Hematopoietic multipotent progenitor cell treated with erythropoietin and hydrocortisone succinate and interleukin-3 and kit ligand, for 6 days (in vitro differentiated cells): ENCODE measurements at places on chromosomes 6 and 20.
A peak's percentile ranks its signal among the peaks of the same experiment; 100 is the strongest.

- DNase-seq: no peak
Observed at GRCh38 chr20:32625996-32626395, 40.9 kb upstream of the NOL4L start.

- DNase-seq: peak; percentile 53
Observed at GRCh38 chr20:258963-259362, 1.4 kb downstream of the DEFB132 start.

- DNase-seq: peak; percentile 63
Observed at GRCh38 chr6:139473231-139473701, 98.8 kb upstream of the CITED2 start.

- DNase-seq: peak; percentile 83
Observed at GRCh38 chr6:109978174-109979032, at the start of gene GPR6. TSS of gene GPR6 (plus strand) at chr6:109978311. CDS start at chr6:109979113, 802 bp downstream.

DNA sequence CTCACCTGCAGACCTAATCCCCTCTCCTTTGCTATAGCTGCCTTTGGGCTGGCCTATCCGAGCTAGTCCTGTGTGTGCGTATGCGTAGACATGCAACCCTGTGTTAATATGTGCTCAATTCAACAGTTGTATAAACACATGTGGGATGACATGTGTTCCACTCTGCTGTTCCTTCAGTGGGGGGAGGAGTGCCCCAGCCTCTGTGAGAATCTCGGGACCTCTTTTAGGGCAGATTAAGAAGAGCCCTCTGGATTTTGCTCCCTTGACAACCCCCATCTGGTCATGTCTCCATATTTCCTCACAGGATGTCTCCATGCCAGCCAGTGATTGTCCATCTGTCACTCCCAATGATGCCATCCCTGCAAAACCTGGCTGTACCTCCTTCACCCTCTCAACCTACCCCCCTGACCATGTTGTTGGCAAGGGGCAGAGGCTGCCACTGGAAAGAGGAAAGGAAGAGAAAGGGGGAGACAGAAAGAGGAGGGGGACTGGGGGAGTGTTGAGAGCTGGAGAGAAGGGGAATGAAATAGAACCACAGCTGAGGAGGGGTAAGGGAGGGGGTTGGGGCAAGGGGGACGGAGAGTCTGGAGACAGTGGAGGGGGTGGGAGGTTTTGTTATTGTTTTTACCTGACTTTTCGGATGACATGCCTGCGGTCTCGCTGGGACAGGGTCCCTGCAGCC, 417 bp downstream of the PRRT1 start:
- DNase-seq: no peak

GRCh38 chr20:46704714-46705377, 4.6 kb upstream of the SLC2A10 start:
- DNase-seq: no peak

GRCh38 chr20:40435146-40435895, 253.7 kb downstream of the MAFB start:
- DNase-seq: no peak

GRCh38 chr6:109821428-109821827, 130.3 kb downstream of the FIG4 start:
- peak; percentile 52 for DNase-seq

DNA sequence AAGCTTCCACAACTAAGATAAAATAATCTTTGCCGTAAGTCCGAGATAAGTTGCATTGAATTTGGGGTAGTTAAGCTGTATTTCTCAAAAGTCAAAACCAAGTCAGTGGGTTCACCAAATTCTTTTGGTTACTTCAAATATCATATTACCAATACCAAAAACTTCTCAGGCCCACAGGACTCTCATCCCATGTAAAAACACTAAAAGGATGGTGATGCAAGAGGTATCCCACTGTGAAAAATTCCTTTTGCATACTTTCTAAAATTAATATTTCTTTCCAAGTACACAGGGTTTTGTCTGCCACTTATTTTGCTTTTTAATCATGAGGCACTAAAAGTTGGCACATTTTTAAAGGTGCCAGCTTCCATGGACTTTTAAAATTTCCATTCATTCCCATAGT, 151.3 kb downstream of the GJA10 start:
- DNase-seq: no peak

DNA sequence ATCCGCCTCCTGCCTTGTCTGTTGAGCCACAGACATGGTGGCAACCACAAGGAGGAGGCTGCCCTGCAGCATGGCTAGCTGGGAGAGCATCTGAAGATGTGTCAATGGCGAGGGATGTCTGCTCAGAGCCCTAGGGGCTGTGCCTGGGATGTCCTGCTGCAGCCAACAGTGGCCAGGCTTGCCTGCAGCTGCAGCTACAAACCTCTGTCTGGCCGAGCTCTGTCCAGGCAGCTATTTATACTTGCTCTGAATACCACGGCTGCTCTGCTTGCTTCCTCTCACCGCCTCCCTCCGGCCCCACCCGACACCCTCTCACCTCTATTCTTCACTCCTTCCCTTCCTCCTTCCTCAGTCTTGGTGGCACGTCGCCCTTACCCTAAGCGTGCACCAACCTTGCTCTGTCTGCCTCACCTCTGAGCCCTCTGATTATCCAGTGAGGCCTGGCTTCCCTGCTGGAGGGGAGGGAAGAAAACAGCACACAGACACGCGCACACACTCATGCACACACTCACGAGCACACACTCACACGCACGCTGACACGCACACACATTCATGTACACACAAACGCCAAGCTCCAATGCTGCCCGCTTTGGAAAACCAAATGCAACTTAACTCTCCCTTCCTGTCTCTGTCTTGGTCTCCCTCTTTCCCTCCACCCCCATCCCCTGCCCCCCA, at the start of gene ANGPT4:
TSS of gene ANGPT4 (minus strand) at position 210 of the 675 bp plus-strand sequence. CDS start at position 90, 120 bp downstream.
- no peak for DNase-seq

DNA sequence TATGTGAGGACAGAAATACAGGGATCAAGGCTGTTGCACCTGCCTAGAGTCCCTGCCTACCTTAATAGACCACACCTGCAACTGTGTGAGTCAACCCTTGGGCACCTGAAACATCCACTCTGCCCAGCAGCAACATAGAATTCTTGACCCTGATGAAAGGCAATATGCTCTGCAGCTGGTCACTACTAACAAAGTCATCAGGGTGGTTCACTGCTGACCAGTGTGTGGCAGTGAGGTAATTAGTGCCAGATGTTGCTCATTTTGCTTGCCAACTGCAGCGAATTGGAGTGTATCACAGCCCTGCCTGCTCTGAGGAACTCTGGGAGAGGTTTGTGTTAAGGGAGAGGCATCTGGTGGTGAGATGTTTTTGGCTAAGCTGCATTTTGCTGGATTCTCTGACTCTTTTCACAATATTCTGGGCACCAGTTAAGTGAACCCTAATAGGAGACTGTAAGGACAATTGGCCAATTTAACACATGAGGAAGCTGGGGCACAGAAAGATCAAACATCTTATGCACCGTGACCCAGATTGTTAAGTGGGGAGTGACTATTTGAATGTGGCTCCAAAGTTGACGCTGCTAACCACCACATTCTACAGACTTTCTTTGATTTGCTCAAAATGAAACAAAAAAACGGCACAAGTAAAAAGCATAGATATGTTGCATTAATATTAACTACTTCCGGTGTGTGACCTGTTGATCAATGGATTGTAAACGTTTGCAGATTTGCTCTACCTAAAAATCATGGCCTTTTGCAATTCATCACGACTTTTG, 61.9 kb upstream of the OPRM1 start:
- DNase-seq: no peak

DNA sequence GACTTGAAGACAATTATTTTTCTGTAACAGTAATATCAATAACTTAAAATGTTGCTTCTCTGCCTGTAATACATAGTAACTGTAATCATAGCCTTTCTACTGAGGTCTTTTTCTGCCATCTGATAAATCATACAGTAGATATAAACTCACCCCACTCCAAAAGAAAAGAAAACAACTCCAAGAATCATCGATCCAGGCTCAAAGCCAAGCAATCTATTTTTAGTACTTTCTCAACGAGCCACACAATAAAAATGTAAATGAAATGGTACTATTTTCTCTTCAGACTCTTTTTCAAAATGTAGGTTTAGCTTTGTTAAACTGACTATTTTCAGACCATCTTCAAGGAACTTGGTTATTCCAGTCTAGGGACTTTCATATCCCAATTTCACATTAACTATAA, 493.3 kb downstream of the ADGRB3 start:
- no peak for DNase-seq

GRCh38 chr20:45041464-45042337, 59.2 kb downstream of the KCNS1 start:
- no peak for DNase-seq

DNA sequence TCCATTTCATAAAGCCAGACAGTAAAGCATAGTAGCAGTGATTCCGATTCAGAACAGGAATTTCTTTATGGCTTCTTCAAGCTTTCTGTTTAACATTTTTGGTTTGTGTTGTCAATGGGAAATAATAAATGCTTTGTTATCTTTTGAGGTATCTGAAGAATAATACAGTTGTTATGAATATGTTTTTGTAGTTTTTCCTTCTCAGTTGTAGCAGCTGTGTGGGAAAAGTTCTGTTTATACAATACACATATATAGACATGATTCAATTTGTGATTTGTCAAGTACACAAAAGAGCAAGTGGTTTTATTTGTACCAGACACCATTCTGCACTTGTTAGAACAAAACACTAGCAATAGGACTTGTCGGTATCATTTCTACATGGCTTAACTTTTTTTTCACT, 96.6 kb downstream of the CDYL start:
- DNase-seq: no peak

DNA sequence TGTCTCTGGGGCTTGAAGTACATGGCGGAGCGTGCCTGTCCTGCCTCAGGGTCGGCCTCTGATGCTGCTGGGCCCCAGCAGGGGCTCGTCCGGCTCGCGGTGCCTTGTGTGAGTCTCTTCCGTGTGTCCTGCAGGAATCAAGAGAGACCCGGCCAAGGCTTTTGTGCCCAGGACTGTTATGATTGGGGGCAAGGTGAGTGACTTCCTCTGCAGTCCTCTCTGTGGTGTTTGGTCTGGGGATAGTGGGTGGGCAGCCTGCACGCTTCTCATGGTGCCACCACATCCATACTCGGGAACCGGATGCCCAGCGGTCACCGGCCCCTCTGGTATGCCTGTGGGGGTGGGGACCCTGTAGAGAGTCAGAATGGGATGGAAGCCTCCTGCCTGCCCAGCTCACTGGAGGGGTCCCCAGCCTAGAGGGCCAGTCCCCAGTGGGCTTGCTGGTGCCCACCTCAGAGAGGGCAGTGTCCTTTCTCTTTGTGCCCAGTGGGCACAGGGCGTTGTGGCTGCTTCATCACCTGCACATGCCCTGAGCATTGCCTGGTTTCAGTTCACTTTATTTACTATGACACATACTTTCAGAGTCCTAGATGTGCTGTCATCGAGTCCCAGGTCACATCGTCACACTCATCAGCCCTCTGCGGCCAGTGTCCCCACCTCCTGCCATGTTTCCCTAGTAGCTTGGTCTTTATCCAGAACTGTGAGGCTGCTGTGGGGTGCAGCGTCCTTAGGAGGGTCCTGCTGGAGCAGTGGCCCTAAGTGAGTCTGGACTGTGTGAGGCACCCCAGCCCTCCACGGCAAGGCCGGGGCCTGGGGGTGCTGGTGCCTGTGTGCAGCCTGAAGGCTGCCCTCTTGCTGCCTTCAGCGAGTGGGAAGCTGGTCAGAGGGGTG, 40.7 kb downstream of the PYGB start:
- DNase-seq: no peak

- DNase-seq: peak; percentile 64
Observed at GRCh38 chr6:108896111-108896661, 48.0 kb downstream of the ARMC2 start.

DNA sequence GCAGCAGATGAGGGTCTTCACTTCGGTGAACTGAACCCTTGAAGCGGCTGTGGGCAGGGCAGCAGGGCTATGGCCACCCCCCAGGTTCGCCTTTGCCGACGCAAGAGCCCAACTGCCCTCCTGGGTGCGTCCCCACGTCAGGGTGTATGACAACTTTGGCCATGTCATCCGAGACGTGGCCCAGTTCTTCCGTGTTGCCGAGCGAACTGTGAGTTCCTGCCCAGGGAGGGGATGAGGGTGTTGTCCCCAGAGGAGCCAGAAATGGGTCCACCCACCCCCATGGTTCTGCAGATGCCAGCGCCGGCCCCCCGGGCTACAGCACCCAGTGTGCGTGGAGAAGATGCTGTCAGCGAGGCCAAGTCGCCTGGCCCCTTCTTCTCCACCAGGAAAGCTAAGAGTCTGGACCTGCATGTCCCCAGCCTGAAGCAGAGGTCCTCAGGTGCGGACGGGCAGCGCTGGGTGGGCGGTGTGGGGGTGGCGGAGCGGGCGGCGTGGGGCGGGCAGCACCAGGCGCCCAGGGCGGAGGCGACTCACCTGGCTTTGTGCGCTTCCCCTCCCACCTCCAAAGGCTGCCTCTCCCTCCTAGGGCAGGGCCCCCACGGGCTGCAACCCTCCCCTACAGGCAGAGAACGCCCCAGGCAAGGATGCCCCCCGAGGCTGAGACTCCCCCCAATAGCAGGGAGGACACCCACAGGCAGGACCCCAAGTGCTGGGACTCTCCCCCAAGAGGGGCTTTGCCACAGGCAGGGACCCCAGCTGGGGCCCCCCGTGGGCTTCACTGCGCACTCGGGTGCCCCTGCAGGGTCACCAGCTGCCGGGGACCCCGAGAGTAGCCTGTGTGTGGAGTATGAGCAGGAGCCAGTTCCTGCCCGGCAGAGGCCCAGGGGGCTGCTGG, 6.2 kb upstream of the TNFRSF6B start:
- no peak for DNase-seq

- no peak for DNase-seq
Observed at GRCh38 chr6:83769413-83769812, 60.5 kb upstream of the SNAP91 start.

- no peak for DNase-seq
Observed at GRCh38 chr6:160349814-160350350, 1.7 kb downstream of the SLC22A3 start.

- DNase-seq: no peak
Observed at GRCh38 chr20:4840801-4841200, 119.1 kb downstream of the PRND start.

GRCh38 chr6:165637586-165637985, 25.5 kb downstream of the PDE10A start:
- no peak for DNase-seq

- no peak for DNase-seq
Observed at GRCh38 chr6:72740135-72740534, 118.3 kb downstream of the KCNQ5 start.

DNA sequence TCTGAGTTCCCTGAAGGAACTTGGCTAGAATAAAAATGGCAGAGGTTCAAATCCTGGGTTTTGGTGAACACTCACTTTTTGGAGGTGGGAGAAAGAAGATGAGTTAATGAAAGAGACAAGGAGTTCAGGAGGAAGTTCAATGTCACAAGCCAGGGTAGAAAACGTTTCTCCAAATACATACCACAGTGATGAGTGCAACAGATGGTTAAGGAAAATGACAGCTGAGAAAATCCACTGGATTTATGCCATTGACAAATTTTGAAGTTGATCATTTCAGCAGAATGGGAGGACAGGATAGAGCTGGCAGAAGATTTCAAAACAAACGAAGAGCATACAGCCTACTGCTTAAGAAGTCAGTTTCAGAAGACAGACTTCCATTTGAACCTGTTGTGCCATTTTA, 122.7 kb downstream of the GFRAL start:
- no peak for DNase-seq

- no peak for DNase-seq
Observed at GRCh38 chr6:159972506-159973268, 3.8 kb downstream of the IGF2R start.
